Left hindlimb (tissue), 1 donor: ENCODE measurements at places on chromosomes 3 and 15.
A peak's percentile ranks its signal among the peaks of the same experiment; 100 is the strongest.

DNA sequence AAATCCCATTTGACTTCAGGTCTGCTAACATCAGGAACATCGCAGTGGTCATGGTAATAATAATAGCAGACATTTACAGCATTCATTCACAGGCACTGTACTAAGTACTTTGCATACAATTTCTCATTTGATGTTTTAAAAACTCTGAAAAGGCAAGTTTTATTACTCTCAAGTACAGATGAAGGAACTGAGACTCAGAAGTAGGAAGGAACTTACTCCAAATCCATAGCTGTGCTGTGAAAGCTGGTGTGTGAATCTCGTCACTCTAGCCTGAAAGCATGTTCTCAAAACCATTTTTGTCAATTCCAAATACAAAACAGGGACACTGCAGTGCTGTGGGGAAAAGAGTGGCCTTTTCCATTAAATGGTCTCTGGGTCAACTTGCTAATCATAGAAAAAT lies 179.9 kb downstream of the FAM43A start:
- no peak for DNase-seq

GRCh38 chr15:29925227-29926082 lies 103.2 kb upstream of the TJP1 start:
- DNase-seq = peak; percentile 78

- DNase-seq = no peak
These were observed 392.9 kb upstream of the ROBO2 start for GRCh38 chr3:76646921-76647562.

- DNase-seq = no peak
These were observed 36.9 kb downstream of the SUCLG2 start for GRCh38 chr3:67617518-67617917.

- no peak for DNase-seq
These were observed 91.2 kb downstream of the MB21D2 start for GRCh38 chr3:192826214-192827006.

DNA sequence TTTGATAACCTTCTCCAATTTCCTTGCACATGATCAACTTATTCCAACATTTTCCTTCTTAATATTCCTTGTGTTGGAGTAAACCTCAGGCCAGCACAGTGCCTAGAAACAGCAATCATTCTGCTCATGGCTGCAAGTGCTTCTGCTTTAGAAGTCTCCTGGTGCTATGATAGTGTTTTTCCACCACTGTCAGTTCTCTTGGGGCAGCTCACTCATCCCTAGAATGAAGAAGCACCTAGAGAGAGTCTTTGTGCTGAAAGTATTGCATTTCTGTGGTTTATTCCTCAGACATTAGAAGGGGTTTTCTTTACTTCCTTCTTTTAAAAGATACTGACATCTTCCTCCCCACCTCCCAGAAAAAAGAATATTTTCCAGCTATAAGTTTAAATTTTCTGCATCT lies 183.5 kb downstream of the RYR3 start:
- DNase-seq = no peak

DNA sequence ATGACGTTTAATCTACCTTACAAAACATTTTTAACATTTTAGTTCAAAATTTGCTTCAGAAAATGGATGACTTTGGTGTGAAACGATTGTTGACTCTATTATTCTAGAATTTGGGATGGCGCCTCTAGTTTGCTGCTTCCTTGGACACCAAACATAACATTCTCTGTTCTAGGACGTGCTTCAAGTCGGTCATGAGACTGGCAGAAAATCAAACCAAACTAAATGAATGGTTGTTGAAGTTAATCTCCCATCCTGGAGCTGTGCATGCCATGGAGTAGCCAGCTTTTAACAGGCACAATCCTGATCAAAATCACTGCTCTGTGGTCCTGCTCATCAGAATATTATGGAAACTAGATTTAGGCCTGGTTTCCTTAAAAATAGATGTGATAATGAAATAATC lies 9.6 kb upstream of the LRRFIP2 start:
- no peak for DNase-seq

GRCh38 chr3:148698190-148698810 lies 597 bp downstream of the AGTR1 start:
- DNase-seq = no peak

- no peak for DNase-seq
These were observed 16.4 kb upstream of the TNFAIP8L3 start for GRCh38 chr15:51111061-51111460.

DNA sequence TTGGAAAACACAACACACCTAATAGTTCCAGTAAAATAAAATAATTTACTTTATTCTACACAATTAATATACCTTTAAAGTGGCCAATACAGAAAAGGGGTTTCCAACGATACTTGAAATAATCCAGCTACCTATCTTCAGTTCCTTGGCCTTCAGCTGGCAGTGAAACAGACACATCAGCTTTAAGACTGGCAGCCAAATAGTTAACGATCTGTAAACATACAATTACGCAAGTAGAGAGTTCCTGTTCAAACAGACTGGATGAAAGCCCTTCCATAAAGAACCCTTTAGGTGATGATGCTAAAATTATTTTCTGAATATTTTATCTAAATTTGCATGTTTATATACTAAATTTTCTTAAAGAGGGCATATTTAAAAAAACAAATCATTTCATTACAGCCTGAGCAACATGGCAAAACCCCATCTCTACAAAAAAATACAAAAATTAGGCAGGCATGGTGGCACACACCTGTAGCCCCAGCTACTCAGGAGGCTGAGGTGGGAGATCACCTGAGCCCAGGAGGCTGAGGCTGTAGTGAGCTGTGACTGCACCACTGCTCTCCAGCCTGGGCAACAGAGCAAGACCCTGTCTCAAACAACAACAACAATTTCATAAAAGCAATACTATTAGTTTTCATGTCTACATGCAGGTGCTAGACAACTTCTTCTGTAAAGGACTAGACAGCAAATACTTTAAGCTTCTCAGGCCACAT lies 12.9 kb downstream of the DYNC1LI1 start:
- DNase-seq = no peak

- no peak for DNase-seq
These were observed 23.3 kb downstream of the SNRK start for GRCh38 chr3:43309372-43310305.
